ENCODE measurements at places on chromosomes 11 and 22. TPM values are rescaled to one million over a fixed set of nuclear protein-coding genes. Genes with fewer than 3 reads are reported as not detected.

DNA sequence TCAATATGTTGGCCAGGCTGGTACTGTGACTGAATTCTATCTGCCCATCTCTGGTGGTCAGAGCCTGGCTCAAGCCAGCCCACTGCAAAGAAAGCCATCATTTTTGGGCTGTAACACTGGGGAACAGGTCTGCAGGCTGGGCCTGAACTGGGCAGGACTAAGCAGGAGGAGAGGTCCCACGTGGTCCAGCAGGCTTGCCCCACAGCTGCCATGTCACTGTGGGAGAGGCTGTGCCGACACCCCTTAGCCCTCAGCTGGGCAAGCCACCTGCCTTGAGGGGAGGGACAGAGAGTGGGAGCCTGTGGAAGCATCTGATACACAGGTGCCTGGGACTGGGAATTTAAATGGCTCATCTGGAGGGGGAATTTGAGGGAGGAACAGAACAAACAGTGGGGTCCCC, 66.7 kb upstream of the CLTCL1 start:
- DNase-seq, result no peak

GRCh38 chr22:32202539-32203180, 2.2 kb downstream of the RFPL2 start:
- no peak for DNase-seq

DNA sequence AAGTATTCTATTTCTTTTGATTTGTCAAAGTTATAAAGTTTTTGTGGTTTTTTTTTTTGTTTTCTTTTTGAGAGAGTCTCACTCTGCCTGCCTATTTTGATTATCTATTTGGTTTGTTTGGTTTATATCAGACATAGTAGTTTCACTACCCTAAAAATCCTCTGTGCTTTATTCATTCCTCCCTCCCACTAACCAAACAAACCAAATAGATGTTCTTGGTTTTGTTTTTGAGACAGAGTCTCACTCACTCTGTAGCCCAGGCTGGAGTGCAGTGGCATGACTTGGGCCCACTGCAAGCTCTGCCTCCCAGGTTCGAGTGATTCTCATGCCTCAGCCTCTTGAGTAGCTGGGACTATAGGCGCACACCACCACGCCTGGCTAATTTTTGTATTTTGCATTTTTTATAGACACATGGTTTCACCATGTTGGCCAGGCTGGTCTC, 67.9 kb downstream of the ENTHD1 start:
- DNase-seq, result no peak

- no peak for DNase-seq
These were observed 369.8 kb upstream of the CCDC90B start for GRCh38 chr11:83655976-83656375.

GRCh38 chr11:79547256-79547655, 106.4 kb upstream of the TENM4 start:
- no peak for DNase-seq

DNA sequence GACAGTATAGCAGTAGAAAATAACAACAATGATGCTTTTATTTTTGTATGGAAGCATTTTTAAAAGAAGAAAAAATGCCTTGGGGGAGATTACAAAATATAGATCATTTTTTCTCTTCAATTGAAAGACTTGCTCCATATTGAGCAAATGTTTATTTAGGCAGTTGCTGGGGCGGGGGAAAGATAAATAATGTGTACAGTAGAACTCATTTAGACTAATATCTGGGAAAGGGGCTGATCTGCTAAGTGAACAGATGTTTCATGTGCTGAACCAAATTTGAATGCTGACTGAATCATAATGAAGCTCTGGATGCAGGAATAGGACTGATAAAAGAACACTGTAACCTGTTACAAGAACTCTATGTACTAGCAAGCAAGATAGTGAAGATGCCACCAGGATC, 457.1 kb upstream of the TENM4 start:
- no peak for DNase-seq

DNA sequence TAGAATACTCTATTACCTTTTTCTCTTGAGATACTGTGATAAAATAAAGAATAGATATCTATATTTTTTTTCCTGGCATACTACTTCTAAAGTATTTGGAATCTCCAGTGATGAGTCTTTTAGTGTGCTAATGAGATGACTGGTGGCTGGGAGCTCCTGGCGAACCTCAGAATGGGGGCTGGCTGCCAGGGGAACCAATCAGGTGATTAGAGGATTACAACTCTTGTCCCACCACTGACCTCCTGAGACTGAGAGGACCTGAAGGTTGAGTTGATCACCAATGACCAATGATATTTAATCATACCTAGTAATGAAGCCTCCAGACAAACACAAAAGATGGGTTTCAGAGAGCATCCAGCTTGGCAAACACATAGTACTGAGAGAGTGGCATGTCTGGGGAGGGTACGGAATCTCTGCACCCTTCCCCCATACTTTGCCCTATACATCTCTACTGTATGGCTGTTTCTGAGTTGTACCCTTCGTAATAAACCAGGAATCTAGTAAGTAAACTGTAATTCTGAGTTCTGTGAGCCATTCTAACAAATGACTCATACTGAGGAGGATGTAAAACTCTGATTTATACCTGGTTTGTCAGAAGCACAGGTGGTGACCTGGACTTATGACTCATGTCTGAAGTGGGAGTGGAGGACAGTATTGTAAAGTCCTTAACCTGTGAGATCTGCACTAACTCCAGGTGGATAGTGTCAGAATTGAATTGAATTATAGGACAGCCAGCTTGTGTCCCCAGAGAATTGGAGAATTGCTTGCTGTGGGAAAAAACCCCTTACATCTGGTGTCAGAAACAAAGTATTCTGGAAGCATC, 325.3 kb upstream of the LRRC4C start:
- no peak for DNase-seq

- no peak for DNase-seq
These were observed 42.0 kb upstream of the TTC36 start for GRCh38 chr11:118485273-118485672.

- no peak for DNase-seq
These were observed 603 bp downstream of the CDHR5 start for GRCh38 chr11:623999-624704.

DNA sequence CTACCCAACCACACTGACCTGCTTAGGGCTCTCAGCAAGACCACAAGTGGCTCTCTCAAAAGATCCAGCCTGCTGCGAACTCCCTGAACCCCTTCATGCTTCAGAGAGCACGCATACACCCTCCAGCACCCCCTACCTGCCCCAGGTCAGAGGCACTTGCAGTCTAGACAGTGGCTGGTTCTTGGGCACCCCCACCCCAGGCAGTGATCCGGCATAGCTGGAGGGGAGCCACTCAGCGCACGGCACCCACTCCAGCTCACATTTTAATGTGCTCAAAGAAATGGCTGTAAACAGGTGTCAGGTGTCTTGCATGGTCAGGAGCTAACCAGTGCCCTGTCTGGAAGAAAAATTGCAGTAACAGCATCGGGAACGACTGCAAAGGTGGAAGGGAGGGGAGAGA, 140.8 kb downstream of the PKNOX2 start:
- no peak for DNase-seq

DNA sequence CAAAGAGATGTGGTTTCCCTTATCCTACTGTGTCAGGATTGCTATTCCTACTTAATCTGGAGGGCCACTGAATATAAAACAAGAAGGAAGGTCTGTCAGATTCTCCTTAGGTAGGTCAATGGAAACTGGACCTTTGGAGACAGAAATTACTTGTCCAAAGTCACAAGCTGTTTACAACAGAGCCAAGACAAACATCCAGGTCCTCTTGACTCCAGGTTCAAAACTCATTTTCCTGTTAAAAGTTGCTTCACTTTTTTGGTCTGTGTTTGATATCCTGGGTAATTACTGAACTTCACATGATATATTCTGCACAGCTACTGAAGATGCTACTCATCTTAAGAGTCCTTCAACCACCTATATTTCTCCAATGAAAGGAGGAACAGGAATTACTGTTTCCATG, 81.2 kb upstream of the ARHGAP32 start:
- no peak for DNase-seq

DNA sequence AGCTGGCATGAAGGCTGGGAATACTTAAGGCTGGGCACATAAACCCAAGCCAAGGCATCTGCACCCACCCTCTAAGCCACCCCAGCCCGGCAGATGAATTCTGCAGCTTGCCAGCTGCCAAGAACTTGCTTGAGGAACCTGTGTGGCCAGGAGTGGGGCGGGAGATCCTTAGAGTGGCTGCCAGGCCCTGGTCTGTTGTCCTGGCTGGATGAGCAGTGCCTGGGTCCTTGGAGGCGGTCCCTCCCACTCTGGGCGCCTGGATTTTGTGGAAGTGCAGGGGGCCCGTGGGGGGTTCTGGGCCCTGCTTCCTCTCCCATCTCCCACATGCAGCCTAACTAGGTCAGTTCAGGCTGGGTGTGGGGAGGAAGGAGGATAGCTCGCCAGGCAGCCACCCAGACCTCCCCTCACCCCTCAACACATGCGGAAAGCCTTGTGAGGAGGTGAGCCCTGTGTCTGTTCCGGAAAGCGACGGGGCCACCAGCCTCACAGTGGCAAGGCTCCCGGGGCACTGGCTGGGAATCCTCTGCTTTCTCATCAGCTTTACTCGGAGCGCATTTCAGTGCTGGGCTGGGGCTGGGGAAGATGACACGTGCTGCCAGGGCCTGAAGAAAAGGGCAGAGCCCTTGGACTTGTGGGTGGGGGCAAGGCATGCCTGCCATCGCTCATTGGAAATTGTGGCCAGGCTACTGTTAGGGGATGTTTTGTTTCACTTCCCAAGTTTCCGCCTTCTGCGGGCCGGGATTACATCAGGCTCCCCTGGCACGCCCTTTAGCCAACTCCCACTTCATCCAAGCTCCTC, 8.4 kb downstream of the DAGLA start:
- no peak for DNase-seq

DNA sequence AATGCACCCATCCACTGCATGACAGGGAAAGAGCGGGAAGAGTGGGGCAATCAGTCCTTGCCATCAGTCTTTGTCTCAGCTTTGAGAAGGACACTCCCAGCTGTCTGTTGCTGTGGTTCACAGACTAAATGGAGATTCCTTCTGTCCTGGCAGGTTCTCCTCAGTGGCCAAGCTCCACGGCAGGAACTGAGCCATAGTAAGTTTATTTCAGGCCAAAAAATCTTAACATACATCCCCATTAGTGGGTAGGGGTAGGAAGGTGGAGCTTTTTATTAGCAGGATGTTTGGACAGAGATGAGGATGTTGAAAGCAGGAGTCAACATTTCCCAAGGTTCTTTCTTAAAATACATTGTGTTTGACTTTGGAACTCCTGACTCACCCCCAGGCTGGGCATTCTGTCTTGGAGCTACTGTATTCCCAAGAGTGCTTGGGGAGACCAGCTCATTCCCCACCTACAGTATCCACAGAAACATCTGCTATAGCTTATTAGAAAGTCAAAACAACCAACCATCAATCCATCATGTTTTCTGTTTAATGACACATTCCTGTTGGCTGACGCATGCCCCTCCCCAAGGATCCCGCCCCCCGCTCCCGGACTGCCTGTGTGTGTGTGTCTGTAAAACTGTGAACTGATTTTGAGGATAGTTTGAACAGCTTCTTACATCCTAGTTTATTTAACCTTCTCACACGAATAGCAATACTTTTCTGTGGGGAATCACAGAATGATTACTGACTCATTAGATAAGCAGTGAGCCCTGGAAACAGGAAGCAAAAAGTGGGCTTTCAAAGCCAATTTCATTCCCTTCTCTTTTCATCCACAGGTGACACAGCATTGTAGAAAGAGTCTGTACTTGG, 109.5 kb downstream of the CCDC81 start:
- no peak for DNase-seq

GRCh38 chr11:44633641-44634040, 68.2 kb downstream of the CD82 start:
- no peak for DNase-seq

DNA sequence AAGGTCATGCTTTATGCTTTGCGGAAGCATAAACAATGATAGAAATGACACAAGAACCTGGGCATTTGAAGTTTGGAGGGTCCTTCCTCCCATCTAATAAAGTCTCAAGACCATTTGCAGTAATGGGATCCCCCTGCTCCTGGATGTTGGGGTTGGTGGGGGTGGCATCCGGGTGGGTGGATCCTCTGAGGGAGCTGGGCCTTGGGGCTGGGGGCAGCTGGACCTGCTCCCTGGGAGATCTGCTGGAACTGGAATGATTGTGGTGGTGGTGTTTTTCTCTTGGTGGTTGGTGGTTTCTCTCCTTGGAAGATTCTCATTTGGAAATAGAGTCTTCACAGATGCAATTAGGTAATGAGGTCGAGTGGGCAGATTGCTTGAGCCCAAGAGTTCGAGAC, 2.2 kb upstream of the NAP1L4 start:
- DNase-seq, result no peak

The PRRG4 gene
- 60.1 TPM for total RNA-seq

The TESMIN gene
- 4.3 TPM for total RNA-seq

The MYEOV gene
- total RNA-seq, result 21.4 TPM

The TPBGL gene
- not detected for total RNA-seq

The DGKZ gene
- 38.5 TPM for total RNA-seq

The PTGDR2 gene
- total RNA-seq, result 2.7 TPM
